Vagina (tissue), 2 donors: ENCODE measurements at places on chromosomes 2 and 18.

DNA sequence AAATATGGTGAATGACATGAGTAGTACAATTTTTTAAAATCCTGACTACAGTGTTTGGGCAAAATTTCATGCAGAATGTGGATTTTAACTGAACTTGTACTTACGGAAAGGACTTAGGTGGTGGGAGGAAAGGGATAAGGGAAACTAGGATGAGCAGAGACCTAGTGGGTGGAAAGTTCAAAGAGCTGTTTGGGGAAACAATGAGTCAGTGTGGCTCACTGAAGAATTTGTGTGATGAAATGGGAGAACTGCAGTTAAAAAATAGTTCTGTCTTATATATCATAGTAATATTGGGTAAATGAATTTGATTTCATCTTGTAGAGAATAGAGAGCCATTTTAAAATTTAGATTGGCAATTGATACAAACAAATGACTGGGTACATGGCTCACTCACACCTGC, 220.1 kb upstream of the CTAGE1 start:
- DNase-seq, result no peak

DNA sequence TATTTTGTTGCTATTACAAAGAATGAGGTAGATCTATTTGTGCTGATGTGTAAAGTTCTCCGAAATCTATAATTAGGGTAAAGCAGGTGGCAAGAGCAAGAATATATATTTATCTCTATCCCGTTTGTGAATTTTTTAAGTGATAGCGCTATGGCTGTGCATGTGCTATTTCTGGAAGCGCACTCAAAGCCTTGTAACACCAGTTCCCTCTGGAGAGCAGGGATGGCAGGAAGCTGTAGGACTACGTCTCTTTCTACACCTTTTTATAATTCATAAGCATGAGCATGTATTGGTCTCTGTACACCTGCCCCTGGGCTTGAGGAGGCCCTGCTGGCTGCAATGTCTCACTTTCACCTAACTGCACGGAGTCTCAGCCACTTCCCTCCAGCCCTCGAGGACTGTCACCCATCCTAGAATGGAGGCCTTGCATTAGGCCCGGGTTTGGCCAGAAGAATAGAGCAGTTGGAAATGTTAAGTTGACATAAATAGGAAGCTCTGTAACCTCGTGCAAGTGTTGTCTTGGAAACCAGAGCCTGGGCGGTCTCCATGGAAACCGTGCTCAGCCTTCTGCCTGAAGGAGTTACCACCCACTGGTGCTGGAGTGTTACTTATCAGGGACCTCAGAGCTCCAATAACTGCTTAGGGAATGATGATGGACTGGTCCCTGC, 20.9 kb downstream of the ITM2C start:
- DNase-seq, result no peak

GRCh38 chr2:235135195-235135965, 183.6 kb downstream of the SH3BP4 start:
- DNase-seq, result no peak

- DNase-seq, result no peak
These were observed 192.4 kb downstream of the TWIST2 start for GRCh38 chr2:239040152-239040761.
